PC-3 (cell line): ENCODE measurements at places on chromosomes 3 and 15. TPM values are rescaled to one million over a fixed set of nuclear protein-coding genes. Genes with fewer than 3 reads are reported as not detected.

GRCh38 chr15:77026501-77027110 lies 31.7 kb downstream of the PSTPIP1 start:
- DNase-seq, result no peak

DNA sequence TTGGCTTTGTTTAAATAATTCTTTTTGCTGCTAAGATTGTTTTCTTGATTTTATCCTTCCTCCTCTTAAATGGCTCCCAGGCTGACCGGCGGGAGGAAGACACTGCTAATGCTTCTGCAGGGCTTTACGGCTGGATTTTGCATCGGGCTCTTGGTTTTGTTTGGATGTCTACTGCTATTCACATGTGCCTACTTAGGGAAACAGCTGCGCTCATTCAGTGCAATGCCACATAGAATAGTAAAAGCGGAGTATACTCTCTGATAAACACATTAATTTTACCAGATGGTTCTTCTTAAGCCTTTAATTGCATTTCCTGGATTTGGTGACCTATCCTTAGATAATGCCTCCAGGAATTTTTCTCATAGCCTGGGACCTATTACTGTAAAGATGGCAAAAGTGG lies 146.6 kb downstream of the THSD4 start:
- DNase-seq, result no peak

GRCh38 chr3:2535206-2535605 lies 436.5 kb downstream of the CNTN4 start:
- DNase-seq, result no peak

GREM1 gene
- total RNA-seq, result 0.58 and 1.6 TPM in 2 replicates

ZCWPW2 gene
- not detected in 2 replicates for total RNA-seq

GRK7 gene
- total RNA-seq, result 0.12 TPM in 1 of 2 replicates, not detected in the other
